Activated CD4-positive, CD25-positive, alpha-beta regulatory T cell treated with anti-CD3 and anti-CD28 coated beads, Interleukin-2, amount 50 U/mL, for 16 hours (primary cell): ENCODE measurements at places on chromosomes 1 and 21.

GRCh38 chr1:44417351-44418021, 12.4 kb downstream of the RNF220 start:
- DNase-seq = no peak

- no peak for DNase-seq
These were observed 45.7 kb downstream of the WNT9A start for GRCh38 chr1:227901906-227902640.

- no peak for DNase-seq
These were observed 61.1 kb upstream of the HP1BP3 start for GRCh38 chr1:20848162-20848561.

- DNase-seq = no peak
These were observed 154.6 kb downstream of the PLPPR5 start for GRCh38 chr1:98849969-98850636.

DNA sequence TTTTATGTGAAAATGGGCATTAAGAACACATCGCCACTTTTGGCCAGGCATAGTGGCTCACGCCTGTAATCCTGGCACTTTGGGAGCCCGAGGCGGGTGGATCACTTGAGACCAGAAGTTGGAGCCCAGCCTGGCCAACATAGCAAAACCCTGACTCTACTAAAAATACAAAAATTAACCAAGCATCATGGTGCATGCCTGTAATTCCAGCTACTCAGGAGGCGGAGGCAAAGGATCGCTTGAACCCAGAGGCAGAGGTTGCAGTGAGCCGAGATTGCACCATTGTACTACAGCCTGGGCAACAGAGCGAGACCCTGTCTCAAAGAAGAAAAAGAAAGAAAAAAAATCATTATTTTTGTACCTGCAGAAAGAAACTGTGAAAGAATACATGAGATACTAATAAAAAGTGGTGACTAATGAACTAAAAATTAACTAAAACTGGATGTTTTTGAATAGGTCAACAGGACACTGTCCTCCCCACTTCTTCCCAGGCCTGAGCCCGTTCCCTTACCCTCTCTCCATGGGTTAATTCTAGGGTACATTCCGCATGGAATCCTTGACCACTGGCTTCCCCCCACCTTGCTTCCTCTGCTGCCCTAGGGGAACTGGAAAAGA, 8.3 kb upstream of the TINAGL1 start:
- DNase-seq = no peak
